ENCODE measurements at places on chromosomes 1 and 21.

DNA sequence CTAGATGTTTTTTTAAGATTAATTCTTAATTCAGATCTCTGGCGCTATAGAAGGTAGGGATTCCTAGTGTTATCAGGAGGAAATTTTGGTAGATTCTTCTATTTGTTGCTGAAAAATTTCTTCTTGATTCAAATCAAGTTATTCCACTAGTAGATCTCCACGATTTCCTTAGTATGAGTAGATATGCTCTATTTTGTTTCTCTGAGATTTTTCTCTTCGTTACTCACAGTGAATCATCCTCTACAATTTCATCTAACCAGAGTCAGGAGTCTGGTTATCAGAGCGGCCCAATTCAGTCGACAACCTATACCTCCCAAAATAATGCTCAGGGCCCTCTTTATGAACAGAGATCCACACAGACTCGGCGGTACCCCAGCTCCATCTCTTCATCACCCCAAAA, 18.8 kb upstream of the HAX1 start:
- no peak for DNase-seq

DNA sequence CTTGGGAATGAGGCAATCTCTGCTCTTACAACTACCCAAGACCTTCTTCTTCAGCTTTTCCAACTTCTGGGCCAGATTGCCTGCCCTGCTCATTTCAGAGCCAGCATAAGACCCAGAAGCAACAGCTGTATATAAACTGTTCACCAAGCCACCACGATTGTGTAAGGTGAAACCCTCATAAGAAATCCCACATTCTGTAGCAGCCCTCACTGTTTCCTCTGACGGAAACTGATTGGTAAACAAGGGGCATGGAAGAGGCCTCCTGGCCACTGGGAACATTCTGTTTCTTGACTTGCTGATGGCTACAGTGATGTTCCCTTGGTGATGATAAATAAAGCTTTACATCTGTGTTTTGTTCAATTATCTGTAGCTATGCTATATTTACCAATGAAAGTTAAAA, 39.7 kb upstream of the EXO1 start:
- DNase-seq: no peak

- DNase-seq: no peak
These were observed 12.5 kb upstream of the MATN1 start for GRCh38 chr1:30735668-30736498.

DNA sequence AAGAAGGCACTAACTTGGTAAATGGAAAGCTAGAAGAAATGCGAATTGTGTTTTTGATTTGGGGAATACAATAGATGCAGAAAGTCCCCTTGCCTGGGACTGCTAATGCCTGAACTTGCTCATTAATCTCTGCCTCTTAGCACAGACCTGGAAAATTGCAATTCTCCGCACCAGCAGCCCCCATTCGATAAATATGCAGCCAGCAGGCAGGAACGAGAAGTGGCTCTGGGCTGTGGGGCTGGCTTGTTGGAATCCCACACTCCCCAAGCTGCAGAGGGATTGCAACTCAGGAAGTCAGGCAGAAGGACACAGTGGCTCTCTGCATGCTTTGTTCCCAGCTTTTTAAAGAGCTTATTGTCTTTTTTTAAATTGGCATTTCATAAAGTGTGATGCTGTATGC, 51.3 kb downstream of the PCP4 start:
- no peak for DNase-seq

DNA sequence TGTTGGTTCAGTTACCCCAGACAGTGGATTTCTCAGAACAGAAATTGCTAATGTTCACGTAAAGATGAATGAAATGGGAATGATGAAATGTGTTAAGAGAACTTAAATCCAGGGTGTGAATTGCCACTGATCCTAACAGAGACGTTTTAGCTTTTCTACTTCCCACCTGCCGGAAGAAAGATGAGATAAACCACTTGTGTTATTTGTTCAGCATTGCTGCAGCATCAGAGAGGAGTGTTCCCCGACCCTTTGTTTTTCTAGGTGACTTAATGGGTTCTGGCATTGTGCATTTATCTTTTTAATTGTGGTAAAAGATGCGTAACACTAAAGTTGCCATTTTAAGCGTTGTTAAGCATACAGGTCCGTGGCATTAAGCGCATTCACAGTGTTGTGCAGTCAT, 122.3 kb downstream of the GALNT2 start:
- DNase-seq: no peak

DNA sequence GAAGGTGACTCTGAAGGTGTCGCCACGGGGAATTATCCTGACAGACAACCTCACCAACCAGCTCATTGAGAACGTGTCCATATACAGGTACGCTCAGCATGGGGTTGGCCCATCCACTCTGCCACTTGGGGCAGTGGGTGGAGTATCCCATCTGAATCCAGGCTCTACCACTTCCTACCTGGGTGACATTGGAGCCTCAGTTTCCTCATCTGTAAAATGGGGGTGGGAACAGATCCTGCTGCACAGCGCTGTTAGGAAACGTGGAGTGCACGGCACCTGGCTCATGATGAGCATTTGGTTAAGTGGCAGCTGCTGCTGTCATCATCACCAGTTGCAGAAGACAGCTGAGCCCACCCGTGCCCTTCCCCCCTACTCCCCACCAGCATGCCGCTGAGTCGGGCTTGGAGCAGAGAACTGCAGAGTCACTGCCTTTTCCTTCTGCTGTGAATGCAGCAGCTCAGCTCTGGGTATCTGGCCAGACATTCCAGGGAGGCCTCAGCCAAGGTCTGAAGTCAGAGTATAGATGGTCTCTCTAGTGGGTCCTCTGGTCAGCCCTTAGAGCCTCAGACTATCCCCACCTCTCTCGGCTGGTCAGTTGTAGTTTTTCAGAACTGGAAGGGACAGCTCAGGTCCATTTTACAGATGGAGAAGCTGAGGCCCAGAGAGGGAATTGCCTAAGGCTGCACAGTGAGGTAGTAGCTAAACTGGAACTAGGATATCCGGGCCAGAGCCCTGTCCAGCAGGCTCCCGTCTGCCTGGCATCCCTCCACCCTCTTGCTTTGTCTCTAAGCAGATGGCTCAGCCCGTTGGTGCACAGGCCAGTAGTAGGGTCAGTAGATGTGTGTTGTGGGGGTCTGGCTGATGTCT, 11.7 kb downstream of the LDLRAP1 start:
- no peak for DNase-seq

DNA sequence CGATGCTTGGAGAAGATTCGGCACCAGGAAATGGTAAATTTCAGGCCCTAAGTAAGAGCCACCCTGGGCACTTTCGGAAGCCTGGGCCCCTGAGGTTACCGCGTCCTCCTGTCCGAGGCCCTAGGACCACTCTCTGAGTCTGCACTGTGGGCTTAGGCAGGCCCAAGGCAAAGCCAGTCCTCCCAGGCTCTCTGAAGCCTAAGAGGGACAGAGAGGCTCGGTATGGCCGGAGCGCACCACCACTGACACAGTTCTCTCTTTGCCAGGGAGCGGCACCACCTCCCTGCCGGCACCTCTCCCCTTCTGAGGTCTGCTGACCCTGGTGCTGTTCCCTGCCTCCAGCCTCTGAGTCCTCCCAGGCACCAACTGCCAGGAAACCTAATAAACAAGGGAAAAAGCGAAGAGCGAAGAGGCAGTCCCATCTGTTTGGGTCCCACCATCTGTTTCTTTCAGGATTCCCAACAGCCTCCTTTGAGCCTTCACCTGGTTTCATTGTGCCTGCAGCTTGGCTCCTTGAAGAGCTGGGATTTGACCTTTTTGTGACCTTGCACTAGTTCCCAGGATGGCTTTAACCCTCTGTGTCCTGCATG, 57.7 kb downstream of the VWA5B1 start:
- no peak for DNase-seq

GRCh38 chr21:35138665-35139381, 89.7 kb upstream of the RUNX1 start:
- peak; percentile 74 for DNase-seq

GRCh38 chr1:198649232-198649967, 10.6 kb downstream of the PTPRC start:
- DNase-seq: no peak

GRCh38 chr1:15764890-15765289, 6.3 kb downstream of the FBLIM1 start:
- no peak for DNase-seq

- no peak for DNase-seq
These were observed 104.2 kb downstream of the KIAA0319L start for GRCh38 chr1:35453031-35453430.

GRCh38 chr1:23791516-23792047, 637 bp downstream of the LYPLA2 start:
- no peak for DNase-seq

GRCh38 chr21:38725196-38726157, 80.3 kb upstream of the ETS2 start:
- no peak for DNase-seq

DNA sequence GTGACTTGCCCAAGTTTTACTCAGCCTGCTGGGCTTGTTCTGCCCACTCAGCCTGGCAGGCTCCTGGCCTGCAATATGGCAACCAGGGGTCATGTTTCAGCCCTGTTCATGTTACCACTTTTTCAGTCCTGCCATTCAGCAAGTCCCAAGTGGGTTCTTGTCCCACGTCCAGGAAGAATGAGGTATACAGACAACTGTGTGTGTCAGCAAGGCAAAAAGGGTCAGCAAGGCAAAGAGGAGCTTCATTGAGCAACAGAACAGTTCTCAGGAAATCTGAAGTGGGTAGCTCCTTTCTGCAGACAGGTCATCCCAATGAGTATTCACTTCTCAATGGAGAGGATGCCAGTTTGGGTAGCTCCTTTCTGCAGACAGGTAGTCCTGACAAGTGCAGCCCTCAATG, 1233.3 kb upstream of the B3GALT2 start:
- DNase-seq: no peak

DNA sequence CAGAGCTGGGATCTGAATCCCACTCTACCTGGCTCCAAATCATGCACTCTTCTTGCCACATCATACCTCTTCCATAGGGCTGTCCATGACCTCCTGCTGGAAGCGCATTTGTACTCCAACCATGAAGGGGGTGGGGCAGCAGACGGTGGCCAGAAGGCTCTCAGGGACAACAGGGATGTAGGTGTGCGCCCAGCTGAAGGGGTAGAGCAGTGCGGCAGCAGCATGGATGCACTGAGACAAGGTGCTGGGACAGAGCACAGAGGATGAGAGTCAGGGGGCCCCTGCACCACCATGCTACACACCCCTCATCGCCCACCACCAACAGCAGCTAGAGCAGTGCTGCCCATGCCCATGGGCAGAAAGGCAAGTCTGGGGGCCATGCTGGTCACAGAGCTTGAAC, 8.4 kb downstream of the DENND2D start:
- DNase-seq: no peak

DNA sequence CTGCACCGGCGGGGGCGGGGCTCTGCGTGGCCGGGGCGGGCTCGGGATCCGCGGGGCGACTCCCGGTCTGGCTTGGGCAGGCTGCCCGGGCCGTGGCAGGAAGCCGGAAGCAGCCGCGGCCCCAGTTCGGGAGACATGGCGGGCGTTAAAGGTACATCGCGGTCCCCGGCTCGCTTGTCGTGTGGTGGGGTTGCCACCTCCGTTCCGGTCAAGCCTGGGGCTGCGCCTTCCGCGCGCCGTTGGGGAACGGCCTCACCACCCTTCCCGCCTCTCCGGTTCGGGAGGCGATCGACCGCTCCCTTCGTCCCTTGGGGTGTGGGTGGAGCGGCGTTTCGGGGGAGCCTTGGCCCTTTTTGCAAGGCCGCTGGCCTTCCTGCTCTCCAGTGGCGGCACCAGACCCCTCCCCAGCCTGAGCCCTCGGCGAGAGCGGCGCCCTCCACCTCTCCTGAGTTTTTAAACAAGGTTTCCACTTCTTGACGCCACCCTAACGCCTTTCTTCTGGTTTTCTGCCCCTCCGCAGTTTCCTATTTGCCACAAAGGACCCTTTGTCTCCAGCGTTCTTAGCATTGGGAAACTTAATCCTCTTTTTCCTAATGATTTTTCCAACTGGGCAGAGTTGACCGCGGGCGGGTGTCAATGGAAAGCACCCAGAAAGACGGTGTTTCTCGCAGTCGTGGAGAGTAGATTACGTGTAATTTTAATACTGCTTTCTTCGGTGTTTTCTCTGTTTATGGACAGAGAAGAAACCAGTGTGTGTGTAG, at the start of the genes LEPR and LEPROT:
LEPR (plus strand) TSS at position 79 of the 761 bp plus-strand sequence. CDS start 144,898 bp downstream, outside the sequence.
LEPROT (plus strand) TSS at position 79 of the 761 bp plus-strand sequence; CDS start at position 136, 57 bp downstream.
- no peak for DNase-seq

DNA sequence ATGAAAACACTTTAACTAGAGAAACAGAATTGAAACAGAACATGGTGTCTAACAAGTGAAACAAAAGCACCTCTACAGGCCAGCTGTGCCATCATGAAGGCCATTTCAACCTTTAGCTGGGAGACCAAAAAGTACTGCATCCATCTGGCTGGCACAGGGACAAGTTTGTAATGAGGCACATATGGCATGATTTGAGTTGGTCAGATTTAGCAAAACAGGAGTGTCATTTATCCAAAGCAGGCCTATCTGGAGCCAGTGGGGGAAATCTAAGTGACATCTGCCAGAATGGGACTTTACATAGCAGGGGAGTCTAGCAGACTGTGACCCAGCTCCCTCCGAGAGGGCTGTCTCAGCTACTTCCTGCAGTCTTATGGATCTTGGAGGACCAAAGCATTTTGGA, 51.9 kb downstream of the DNTTIP2 start:
- no peak for DNase-seq

- no peak for DNase-seq
These were observed 13.6 kb downstream of the IPO9 start for GRCh38 chr1:201842472-201843027.

- DNase-seq: no peak
These were observed 27.0 kb downstream of the PROX1 start for GRCh38 chr1:214014730-214015129.

- DNase-seq: no peak
These were observed 6.7 kb downstream of the KCNJ15 start for GRCh38 chr21:38263493-38263892.
